ENCODE measurements at places on chromosomes 2 and 18.

GRCh38 chr2:154697418-154698252 is 860 bp upstream of the KCNJ3 start:
- DNase-seq, result no peak

DNA sequence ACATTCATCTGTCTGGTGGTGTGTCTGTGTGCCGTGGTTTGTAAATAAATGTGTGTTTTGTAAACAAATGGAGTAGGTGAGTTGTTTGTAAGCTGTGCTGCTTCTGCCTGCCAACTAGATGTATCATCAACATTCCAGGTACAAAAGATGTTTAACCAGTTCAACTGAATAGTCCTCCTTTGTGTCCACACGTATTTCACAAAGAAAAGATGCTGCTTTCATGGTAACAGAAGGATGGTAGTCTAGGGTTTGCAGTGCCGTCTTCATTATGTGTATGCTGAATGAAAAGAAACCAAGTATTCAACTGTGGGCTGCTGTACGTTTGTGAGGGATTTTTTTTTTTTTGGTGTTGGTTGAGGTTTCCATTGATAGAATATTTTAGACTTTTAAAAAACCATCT is 72.1 kb downstream of the CAMKMT start:
- no peak for DNase-seq

DNA sequence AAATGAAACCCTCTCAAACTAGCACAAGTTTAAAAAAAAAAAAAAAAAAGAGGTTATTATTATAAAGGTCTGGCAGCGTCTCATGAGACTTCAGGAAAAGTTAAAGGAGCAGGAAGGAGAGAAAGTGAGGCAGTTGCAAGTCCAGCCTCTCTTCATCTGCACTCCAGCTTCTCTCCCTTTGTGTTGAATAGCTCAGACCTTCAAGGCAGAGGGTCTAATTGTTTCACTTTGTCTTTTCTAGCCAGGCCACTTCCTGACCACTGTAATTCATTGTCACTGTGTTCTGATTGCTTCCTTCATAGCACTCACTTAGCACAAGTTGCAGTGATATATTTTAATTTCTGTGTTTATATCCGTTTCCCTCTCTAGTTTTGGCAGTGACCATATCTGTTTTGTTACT is 99.9 kb downstream of the SPATS2L start:
- no peak for DNase-seq

GRCh38 chr2:163324677-163325076 is 411.1 kb downstream of the FIGN start:
- no peak for DNase-seq

DNA sequence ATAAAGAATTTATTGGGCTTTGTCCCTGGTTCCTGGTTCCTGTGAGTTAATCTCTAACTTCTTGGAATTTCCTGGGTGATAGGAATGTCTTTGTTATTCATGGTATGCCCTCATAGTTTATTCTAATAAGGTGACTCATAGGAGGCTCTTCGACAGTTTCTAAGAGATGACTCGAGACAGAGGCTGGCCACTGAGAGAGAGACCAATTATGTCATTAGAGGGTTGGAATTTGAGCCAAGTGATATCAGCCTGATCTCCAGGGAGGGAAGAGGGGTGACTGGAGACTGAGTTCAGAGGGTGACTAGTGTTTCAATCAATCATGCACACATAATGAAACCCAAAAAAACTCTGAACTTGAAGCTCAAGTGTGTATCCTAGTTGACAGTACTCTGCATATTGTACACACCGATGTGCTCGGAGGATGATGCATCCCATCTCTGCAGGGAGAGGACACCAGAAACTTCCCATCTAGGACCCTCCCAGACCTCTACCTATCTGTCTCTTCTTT is 185.7 kb downstream of the MTCL1 start:
- DNase-seq, result no peak

- DNase-seq, result no peak
Measured at GRCh38 chr2:231998046-231998445, 36.5 kb downstream of the DIS3L2 start.
